ENCODE measurements at places on chromosomes 5 and 9.

DNA sequence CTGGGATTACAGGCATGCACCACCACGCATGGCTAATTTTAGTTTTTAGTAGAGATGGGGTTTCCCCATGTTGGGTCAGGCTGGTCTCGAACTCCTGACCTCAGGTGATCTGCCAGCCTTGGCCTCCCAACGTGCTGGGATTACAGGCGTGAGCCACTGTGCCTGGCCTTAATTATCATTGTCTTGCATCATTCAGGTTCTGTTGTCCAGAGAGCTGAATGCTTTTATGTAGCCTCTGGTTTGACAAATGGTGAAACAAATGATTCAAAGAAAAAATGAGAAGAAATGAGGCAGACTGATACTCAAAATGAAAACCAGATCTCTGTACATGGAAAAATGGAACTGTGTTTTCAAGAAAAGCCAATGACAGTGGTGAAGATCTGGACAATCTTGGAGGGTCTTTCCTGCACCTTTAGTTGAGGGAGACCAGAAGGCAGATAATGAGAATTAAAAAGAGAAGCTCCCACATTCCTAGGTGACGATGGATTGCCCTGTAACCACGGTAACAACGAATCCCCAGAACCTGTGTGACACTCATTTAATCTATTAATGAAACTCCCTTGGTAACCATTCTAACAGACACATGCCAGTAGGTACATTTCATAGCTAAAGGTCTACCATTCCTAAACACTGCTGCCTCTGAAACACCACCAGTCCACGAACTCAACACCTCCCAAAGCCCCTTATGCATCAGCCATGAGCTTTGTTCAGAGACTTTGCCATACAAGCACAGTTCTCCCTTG lies 1.6 kb downstream of the TEX48 start:
- DNase-seq, result no peak

DNA sequence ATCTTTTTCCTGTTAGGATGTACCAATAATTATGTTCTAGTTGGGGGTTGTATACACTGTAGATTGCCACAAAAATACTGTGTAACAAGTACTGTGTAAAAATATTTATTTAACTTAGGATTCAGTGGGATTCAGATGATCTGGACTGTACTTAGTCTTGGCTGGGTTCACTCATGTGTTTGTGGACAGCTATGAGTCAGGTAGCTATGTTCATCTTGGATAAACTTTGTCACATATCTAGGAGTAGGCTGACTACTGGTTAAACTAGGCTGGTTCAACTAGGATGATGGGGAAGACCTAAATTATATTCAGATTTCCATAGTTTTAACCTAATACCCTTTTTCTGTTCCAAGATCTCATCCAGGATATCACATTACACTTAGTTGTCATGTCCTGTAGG lies 32.1 kb upstream of the TNFSF15 start:
- DNase-seq, result no peak

DNA sequence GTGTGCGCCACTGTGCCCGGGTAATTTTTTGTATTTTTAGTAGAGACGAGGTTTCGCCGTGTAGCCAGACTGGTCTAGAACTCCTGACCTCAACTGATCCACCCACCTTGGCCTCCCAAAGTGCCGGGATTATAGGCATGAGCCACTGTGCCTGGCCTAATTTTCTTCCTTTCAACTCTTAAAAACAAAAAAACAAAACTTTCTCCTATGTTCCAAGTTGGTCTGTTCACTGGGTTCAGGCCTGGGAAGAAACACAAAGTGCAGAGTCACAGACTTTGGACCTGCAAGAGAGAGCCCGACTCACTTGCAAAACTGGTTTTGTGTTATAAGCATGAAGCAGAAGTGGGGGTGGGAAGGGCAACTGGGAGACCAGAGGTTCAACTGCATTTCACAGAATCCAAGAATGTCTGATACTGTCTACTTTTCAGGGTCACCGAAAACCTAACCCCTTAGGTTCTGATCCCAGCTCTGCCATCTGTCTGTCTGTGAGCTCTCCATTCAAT lies 5.2 kb upstream of the HDHD3 start:
- no peak for DNase-seq

GRCh38 chr5:96807075-96807654 lies 580 bp downstream of the ERAP1 start:
- DNase-seq, result peak; percentile 11

- no peak for DNase-seq
Observed at GRCh38 chr5:42499016-42499415, 75.8 kb downstream of the GHR start.

DNA sequence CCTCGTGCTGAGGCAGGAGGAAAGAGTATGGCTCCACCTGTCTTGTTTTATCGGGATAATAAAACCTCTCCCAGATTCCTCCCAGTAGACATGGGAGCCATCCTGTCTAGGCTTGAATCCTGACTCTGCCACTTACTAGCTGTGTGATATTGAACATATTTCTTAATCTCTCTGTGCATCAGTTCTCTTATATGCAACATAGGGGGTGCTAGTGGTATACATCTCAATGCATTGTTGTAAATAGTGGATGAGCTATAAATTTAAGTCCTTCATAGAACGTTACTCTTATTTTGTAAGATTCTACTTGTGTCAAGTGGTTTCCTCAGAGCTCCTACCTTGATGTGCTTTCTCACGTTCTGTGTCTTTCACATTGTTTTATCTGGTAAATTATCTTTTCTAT lies 417.7 kb upstream of the POU5F2 start:
- DNase-seq, result no peak

GRCh38 chr9:108257382-108257781 lies 598.4 kb downstream of the ACTL7B start:
- DNase-seq, result no peak

- no peak for DNase-seq
Observed at GRCh38 chr5:11324521-11325289, 563.7 kb upstream of the DAP start.

DNA sequence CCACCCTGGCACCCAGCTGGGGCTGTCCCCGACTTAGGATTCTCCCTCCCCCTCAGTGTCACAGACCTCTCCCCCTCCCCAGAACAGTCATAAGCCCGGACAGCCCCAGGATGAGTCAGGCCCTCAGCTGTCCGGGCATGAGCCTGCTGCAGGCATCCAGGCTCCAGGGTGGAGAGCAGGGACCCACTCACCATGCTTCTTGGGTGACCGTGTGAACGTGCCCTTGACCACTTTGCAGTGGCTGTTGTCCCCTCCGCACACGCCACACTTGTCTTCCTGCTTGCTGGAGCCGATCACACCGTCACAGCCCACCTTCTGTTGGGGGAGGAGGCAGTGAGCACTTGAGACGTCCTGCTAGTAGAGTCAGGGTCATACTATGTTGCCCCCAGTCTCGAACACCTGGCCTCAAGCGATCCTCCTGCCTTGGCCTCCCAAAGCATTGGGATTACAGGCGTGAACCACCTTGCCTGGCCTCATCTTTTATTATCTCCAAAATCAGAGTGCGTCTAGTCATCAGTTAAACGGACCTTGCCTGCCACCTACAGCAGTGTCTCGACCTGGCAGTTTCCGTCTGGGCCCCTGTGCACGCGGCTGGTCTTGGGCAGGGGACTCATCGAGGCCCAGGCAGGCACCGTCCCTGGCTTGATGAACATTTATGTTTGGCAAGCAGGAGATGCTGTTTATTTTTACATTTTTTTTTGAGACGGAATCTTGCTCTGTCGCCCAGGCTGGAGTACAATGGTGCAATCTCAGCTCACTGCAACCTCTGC lies 72.6 kb downstream of the ZNF354C start:
- DNase-seq, result no peak

DNA sequence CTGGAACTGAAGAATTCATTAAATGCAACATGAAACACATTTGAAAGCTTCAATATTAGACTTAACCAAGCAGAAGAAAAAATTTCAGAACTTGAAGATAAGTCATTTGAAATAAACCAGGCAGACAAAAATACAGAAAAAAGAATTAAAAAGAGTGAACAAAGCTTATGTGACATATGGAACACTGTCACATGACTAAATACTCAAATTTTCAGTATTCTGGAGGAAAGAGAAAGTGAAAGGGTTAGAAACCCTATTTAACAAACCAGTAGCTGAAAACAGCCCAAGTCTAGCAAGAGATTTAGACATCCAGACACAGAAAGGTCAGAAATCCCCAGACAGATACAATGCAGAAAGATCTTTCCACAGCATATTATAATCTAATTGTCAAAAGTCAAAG lies 37.1 kb upstream of the SH3TC2 start:
- DNase-seq, result no peak

GRCh38 chr9:37283730-37284325 lies 138.7 kb upstream of the GRHPR start:
- no peak for DNase-seq

- no peak for DNase-seq
Observed at GRCh38 chr9:95229230-95229915, 88.1 kb downstream of the FANCC start.

GRCh38 chr5:68845131-68845530 lies 248.7 kb upstream of the SLC30A5 start:
- no peak for DNase-seq

DNA sequence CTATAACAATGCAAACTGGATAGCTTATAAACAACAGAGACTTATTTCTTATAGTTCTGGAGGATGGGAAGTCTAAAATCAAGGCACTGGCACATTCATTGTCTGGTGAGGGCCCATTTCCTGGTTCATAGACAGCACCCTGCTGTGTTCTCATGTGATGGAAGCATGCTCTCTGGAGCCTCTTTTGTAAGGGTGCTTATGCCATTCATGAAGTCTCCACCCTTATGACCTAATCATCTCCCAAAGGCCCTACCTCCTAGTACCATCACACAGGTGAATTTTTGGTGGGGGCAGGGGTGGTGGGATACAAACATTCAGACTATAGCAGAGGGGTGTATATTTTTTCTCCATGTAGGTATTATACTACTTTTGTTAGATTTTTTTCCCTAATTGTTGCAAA lies 92.4 kb downstream of the UNC13B start:
- DNase-seq, result no peak

GRCh38 chr5:138482638-138483037 lies 17.4 kb downstream of the EGR1 start:
- no peak for DNase-seq

DNA sequence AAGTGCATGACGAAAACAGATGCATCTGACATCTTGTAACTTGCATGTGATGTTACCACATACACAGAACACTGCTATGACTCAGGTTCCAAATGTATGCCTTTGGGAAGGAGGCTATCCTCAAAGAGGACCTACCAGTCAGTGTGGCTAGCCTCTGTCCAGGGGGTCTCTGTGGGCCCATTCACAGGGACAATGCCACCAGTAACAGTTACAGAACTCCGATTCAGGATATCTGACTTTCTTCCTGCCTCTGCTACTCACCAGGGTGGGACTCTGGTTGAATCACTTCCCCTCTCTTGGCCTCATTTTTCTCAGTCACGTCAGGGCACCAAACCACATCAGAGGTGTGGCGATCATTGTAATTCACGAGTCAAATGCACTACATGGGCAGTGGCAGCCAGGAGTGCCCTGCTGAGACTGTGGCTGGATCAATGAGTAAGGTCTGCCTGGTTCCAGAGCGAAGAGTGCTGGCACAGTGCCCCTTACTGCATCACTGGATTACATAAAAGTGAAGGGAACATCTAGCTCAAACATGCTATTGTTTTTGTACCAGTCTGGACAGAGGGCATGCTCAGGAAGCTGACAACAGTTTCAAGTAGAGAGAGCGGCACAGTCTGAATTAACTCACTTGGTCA lies 13.2 kb downstream of the ATOX1 start:
- DNase-seq, result no peak

- no peak for DNase-seq
Observed at GRCh38 chr5:172768573-172769341, 2.2 kb downstream of the DUSP1 start.

DNA sequence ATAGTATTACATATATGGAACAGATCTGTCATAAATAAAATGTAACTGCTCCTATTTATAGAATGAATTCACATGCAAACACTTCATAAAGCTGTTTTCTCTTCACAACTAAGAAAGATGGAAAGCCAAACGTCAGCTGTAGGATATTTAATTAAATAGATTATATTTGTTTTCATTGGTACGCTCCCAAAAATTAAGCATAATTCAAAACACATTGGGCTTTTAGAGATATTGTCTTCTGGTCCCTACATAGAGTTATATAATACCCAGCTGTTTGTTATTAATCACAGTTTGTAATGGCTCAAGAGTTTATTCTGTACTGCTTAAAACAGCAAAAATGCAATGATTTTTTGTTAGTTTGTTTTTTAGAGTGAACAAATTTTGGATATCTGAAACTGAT lies 61.2 kb downstream of the MRPS30 start:
- no peak for DNase-seq

DNA sequence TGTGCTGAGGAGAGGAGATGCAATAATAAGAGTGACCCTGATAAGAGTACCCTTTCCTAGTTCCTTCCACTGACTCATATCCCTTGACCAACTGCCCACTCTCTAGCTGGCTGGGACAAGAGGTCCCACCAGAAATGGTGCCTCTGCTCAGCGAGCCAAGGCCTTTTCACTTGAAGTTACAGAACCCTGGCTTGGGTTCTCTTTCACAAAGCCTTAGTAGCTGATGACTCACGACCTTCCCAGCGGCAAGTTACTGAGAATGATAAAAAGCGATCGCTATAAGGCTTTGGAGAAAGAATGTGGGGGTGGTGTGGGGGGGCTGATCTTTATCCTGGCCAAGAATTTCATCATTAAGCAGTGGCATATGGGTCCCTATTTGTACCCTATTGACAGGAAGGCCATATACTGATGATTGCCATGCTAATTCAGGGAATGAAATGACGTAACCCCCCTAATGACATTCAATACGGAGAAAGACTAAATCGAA lies 90.3 kb downstream of the FBXO38 start:
- no peak for DNase-seq

GRCh38 chr9:36424289-36425055 lies 24.4 kb upstream of the RNF38 start:
- DNase-seq, result no peak

DNA sequence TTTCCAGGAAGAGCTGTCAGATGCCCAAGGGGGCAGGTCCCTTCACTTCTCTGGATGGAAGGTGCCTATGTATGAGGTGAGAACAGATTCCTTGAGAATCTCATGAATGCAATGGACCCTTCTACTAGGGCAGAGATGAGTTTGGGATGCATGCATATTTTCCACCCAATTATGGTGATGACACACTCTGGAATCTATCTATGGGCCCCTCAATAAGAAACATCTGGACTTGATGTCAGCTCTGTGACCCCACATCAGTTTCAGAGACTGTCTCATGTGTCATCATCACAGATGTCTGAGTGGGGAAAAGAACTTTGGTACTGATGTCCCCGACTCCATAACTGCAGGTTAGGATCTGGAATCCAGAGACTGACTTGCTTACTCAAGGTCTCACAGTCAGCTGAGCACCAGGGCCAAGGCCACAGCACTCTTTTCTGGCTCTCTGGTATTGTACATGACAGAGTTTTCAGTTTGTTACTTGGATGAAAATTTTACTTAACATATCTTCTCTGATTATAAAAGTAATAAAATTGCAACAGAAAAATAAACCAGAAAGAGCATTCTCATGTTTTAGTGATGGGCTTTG lies 177.0 kb downstream of the DCP2 start:
- DNase-seq, result no peak

GRCh38 chr9:112110777-112111113 lies 64.4 kb downstream of the SUSD1 start:
- DNase-seq, result no peak

Data from cerebellar nuclear complex (tissue), 1 donor.